Endodermal cell (in vitro differentiated cells): ENCODE measurements at places on chromosomes 11 and 22. TPM values are rescaled to one million over a fixed set of nuclear protein-coding genes. Genes with fewer than 3 reads are reported as not detected.

Gene MOGAT2
- total RNA-seq: not detected in 3 replicates

Gene TSSK2
- total RNA-seq: not detected in 2 replicates

Gene TRPM5
- total RNA-seq: 0.09 to 0.11 TPM in 2 of 3 replicates, not detected in the other

Gene MRGPRE
- total RNA-seq: not detected in 3 replicates

DNA sequence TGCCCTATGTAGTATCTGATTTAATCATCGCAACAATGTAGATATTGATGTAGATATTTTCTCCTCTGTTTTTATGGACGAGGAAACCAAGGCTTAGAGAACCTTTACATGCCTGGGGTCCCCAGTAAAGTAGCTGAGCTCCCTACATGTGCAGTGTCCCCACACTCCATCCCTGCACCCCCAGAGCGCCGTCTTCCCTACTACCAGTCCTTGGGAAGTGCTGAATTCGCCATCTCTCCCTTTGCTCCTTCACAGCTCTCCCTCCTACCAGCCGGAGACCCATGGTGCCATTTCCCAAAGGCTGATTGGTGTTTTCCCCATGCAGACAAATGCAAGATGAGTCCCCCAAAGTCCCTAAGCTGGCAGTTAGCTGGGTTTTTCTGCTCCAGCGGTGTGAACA, 86.0 kb downstream of the CEP164 start:
- H3K4me3 ChIP-seq: no peak overlapping the region
- peaks cover 10% of the 10 kb centered on the region for H3K4me1 ChIP-seq
- no peaks in the 10 kb centered on the region for H3K27me3 ChIP-seq
- H3K36me3 ChIP-seq: peaks cover 22% of the 10 kb centered on the region

- H3K36me3 ChIP-seq: no peaks in the 10 kb centered on the region
- H3K4me1 ChIP-seq: no peaks in the 10 kb centered on the region
- H3K4me3 ChIP-seq: no peak overlapping the region
- H3K27me3 ChIP-seq: peaks cover 5% of the 10 kb centered on the region
- no peak overlapping the region for H3K27ac ChIP-seq
Observed at GRCh38 chr11:86692317-86692716, 19.9 kb upstream of the ME3 start.

GRCh38 chr11:35281169-35281688, 138.1 kb downstream of the SLC1A2 start:
- H3K4me1 ChIP-seq: no peaks in the 10 kb centered on the region
- no peaks in the 10 kb centered on the region for H3K27me3 ChIP-seq
- no peak overlapping the region for H3K4me3 ChIP-seq
- H3K27ac ChIP-seq: no peak overlapping the region
- no peak for DNase-seq

- no peaks in the 10 kb centered on the region for H3K36me3 ChIP-seq
- peaks cover 10% of the 10 kb centered on the region for H3K4me1 ChIP-seq
Observed at GRCh38 chr11:65571940-65572339, 398 bp upstream of the FAM89B start.

- no peak for DNase-seq
- H3K27me3 ChIP-seq: no peaks in the 10 kb centered on the region
- peaks cover 16% of the 10 kb centered on the region for H3K4me1 ChIP-seq
- H3K36me3 ChIP-seq: no peaks in the 10 kb centered on the region
Observed at GRCh38 chr11:46286789-46287188, 9.3 kb downstream of the CREB3L1 start.

- no peaks in the 10 kb centered on the region for H3K27me3 ChIP-seq
- peaks cover 51% of the 10 kb centered on the region for H3K36me3 ChIP-seq
- DNase-seq: no peak
- H3K4me3 ChIP-seq: no peak overlapping the region
- H3K4me1 ChIP-seq: peaks cover 27% of the 10 kb centered on the region
Observed at GRCh38 chr11:119025978-119026766, 4.5 kb downstream of the SLC37A4 start.

DNA sequence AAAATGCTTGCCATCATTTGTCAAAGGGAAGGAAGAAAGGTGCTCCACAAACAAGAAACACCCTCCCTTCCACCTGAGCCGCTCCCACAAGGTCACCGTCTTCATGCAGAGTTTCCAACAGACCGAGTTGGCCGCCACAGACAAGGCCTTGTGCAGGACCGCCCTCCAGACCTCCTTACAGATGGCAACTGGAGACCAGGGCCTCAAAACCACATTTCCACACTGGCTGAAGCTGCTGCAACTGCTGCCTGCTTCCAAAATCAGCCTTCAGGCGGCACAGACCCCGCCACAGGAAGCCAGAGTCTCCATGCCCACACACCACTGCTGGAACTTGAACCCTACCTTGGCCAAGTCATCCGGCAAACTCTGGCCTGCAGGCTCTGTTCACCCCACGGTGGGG, 6.3 kb downstream of the DEAF1 start:
- H3K27me3 ChIP-seq: no peaks in the 10 kb centered on the region
- no peak for DNase-seq
- H3K27ac ChIP-seq: no peak overlapping the region
- no peak overlapping the region for H3K4me3 ChIP-seq

DNA sequence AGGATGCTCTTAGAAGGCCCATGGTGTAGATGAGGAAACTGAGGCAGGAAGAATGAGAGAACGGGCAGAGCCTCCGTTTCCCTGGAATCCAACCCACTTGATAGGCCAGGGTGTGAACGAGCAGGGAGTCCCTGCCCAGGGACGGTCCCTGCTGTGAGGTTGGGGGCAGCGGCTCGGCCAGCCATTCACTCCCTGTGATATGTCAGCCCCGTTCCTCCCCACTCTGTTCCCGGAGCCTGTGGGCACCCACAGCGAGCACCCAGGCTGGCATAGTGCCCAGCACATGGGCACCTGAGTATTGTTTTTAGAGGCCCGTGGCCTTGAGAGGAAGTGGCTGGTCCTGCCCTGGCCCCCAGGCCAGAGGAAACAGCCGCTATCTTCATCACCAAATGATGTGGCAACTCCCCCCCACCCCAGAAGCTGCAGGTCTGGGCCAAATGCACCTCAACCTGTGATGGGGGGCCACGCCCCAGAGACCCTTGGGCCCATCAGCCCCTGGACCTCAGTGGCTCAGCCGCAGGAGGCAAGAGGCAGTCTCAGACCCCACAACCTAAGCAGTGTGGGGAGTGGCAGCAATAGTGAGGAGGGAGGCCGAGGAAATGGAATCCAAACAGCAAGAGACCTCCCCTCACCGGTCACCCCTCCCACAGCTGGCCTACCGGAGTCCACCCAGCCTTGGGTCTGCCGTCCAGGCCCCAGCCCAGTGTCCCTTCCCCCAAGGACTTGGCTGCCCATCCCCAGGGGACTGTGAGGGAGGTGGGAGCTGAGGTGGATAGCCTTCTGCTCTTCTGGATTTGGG, 2.1 kb downstream of the ALDH3B1 start:
- no peak overlapping the region for H3K4me3 ChIP-seq
- H3K27me3 ChIP-seq: no peaks in the 10 kb centered on the region
- no peaks in the 10 kb centered on the region for H3K36me3 ChIP-seq
- no peak for DNase-seq

- no peak for DNase-seq
- H3K27ac ChIP-seq: no peak overlapping the region
- no peaks in the 10 kb centered on the region for H3K4me1 ChIP-seq
- no peaks in the 10 kb centered on the region for H3K27me3 ChIP-seq
Observed at GRCh38 chr11:102685754-102686153, 19.8 kb downstream of the MMP27 start.
